ENCODE measurements at places on chromosomes 3 and 15.

- DNase-seq, result no peak
Observed at GRCh38 chr15:89195836-89196235, 25.5 kb downstream of the RLBP1 start.

- DNase-seq, result peak; percentile 58
Observed at GRCh38 chr15:51162865-51163762, 68.4 kb upstream of the TNFAIP8L3 start.

DNA sequence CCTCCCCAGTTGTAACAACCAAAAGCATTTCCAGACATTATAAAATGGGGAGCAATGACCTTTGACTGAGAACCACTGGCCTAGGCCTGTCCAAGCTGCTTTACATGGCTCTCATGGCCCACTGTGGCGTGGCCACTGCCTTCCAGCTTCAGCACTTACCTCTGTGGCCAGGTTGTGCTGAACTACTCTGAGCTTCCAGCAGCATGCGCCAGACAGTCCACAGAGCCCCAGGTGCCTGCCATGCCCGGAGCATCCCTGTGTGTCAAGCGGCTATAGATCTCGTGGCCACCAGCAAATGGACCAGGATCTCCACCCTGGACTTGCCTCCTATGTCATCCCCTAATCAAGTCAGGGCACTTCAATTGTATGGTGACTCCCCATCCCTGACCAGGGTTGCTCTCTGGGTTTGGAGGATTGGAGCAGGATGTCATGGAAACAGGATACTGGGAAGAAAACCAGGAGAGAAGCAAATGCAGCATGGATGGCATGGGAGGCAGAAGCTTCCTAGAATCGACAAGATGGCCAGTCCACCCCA, 199.7 kb downstream of the UACA start:
- DNase-seq, result no peak

- no peak for DNase-seq
Observed at GRCh38 chr15:77688693-77689092, 56.0 kb upstream of the LINGO1 start.

DNA sequence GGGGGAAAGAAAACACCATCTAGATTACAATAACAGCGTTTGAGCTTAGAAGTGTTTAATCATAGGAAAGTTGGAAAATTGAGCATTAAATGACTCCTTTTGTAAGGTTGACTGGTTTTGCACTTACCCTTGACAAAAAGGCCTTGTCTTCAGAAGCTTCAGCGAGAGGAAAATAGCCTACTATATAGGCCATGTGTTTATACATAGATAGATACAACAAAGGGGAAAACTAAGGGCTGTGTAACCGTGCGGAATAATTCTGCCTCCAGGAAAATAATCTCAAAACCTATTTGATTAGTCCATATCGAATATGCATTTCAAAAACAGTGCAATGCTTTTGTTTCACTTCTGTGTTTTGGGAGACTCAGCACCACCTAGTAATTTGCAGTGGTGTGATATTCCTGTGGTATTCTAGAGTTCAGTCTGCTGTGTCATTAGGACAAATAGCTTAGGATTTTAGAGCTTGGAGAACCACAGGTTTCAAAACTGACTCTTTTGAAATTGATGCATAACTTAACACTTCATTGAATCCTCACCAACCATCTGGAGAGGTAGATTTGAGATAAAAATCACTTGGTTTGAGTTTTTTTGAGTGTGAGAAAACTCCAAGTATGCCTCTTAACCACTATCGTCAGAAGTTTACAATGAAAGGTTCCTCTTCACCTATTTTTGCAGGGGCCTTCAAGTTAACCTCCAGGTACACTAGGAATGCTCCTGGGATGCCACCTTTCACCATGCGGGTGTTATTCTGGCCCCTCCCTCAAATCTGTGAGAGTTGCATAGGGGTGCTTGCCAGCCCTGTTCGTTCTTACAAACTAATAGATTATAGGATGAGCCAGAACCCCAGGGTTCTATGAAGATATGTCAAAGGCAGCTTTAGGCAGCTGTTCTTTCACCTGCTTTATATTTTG, 1.9 kb downstream of the ARHGAP31 start:
- peak; percentile 37 for DNase-seq

DNA sequence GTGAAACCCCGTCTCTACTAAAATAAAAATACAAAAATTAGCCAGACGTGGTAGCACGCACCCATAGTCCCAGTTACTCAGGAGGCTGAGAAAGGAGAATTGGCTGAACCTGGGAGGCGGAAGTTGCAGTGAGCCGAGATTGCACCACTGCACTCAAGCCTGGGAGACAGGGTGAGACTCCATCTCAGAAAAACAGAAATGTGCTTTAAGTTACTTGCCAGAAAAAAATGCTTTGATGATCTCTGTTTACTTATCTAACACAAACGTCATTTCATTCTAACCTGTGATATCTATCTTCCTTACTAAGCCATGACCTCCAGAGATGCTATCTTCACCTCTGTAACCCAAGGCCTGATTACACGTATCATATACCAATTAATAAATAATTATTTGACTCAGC, 7.4 kb downstream of the NKIRAS1 start:
- DNase-seq, result no peak

Data from Caki2 (cell line).